ENCODE measurements at places on chromosomes 2 and 18.

- no peak for DNase-seq
Measured at GRCh38 chr2:148670773-148671172, 26.2 kb downstream of the EPC2 start.

DNA sequence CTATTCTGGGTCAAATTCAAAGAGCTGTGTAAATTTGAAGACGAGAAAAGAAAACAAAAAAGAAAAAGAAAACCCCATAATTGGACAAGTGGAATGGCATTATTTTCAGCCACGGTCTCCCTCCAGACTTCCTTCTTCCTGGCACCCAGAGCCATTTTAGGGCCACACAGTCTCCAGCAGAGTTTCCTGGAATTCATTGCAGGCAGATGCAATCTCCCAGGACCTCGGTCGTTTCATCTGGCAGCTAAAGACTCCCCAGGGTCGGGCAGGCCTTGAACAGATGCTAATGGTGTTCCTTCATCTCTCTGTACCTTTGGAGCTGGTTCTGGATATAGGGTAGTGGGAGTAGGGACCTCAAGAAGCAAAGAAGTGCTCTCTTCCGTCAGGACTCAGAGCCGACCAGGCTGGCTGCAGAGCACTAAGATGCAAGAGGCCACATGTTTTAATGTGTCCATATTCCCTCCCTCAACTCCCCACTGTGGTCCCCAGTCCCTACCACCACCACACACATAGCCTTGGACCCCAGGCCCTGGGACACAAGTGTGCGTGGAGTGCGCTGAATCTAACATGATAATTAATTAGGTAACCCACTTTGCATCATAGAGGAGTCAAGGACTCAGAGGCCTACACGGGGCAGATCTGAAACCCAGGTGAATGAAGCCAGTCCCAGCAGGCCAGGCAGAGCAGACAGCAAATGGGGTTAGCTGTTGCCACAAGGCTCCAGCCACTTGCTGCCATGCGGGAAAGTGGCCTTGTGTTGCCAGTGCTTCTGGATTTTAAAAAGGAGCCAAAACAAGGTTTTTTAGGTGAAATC, 109.3 kb upstream of the ATL2 start:
- DNase-seq, result no peak

DNA sequence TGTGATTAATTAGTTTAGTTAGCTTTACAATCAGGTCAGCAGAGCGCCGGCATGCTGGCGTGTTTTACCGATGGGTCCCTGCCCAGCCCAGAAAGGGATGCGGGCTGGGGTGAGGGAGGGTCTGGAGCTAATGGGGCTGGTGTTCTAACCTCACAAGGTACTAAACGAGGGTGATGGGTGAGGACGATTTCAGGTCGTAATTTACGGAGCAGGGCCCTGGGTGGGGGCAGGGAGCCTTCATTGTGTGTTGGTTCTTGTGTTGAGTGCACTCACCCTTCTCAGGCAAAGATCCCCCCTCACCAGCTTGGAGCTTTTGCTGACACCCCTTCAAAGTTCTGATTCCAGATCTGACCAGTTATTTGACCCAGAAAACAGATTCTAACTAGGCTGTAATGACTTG, 39.5 kb downstream of the PTGR3 start:
- no peak for DNase-seq

DNA sequence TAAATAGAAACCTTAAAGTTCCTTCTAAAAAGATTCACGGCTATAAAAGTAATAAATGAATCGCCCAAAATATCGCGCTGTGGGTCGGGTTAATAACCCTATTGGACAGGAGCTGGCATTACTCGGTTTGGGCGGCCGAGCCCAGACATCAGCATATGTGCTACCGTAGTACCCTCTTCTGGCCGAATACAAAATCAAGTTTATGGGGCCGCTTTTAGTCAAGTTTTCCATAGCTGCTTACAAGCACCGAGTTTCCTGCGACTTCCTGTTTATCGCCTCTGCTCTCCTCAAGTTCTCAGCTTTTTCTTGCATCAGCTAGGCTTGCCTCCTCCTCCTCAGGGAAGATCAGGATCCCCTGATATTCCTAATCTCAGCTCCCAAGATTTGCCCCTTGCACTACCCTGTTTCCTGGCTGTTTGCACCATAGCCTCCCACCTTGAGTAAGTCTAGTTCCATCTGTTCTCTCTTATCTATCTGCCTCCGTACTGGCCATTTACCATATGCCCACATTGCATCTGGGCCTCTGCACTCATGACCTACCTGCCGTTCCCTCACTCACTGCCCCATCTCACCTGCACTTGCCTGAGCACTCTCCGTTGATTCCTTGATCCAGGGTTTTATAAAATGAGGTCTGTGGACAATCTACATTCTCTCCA, 56.1 kb downstream of the SLC35F5 start:
- DNase-seq, result no peak

GRCh38 chr2:100247256-100248043, 74.9 kb downstream of the LONRF2 start:
- no peak for DNase-seq

- DNase-seq, result no peak
Measured at GRCh38 chr2:30179536-30179935, 32.7 kb downstream of the YPEL5 start.

DNA sequence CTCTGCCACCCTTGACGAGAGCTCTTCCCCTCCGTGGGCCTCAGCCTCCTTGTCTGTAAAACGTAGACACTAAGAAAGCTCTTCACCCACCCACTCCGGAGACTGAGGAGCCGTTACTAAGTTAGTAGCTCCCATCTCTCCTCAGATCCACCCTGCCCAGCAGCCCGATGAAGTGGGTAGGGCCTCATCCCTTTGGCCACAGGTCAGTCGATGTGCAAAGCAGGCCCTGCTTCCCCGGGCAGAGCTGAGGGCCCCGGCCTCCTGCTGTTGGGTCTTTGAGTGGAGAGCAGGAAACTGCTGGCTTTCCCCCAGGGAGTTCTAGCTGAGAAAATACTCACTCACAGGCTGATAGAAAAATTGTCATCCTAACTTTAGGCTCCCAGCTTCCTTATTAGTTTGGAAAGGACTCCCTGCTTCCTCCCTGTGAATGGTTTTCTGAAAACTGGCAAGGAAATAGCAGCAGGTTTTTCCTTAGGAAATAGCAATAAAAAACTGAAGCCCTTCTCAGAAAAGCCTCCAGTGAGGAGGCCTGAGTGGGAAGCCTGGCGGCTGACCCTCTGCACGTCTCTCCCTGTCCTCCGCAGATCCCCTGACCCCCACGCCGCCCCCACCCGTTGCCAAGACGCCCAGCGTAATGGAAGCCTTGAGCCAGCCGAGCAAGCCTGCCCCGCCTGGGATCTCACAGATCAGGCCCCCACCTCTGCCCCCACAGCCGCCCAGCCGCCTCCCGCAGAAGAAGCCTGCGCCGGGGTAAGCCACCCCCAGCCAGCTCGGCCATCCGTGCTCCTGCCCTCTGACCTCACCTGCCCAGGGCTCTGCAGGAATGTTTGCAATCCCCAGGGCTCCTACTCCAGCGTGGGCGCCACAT, 30.2 kb downstream of the ITGB1BP1 start:
- no peak for DNase-seq

DNA sequence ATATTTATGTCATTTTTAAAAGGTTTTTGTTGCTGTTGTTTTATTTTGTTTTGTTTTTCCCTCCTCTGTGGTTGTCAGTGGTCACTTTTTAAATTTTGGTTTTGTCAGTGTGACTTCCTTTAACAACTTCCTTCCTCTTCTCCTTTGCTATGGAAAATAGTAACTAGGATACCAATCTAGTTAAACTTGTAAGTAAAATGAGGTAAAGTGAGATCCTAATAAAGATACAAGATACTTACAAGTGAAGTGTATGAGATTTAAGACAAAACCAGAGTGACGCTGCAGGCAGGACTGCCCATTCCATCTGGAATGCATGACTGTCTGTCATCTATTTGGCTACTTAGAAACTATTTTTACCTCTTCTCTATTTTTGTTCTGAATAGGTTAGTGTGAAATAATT, 30.6 kb upstream of the CREB1 start:
- DNase-seq, result no peak

DNA sequence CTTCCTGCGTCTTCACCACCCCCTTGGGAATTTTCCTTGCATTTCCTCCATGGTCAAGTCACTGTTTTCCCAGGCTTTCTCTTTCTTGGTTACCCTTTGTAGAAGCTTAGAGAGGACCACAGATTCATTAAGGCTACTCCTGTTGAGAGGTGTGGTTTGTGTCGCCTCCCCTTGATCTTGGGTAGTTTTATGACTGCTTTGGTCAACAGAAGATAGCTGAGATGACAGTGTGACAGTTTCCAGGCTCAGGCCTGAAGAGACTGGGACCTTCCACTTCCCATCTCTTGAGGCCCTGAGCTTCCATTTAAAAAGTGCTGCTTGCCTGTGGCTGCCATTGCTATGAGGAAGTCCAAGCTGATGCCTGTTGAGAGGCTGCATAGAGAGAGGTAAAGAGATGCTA, 5.4 kb downstream of the ACOXL start:
- no peak for DNase-seq

- no peak for DNase-seq
Measured at GRCh38 chr2:202014759-202015211, 18.9 kb upstream of the FZD7 start.

GRCh38 chr2:208320686-208321085, 54.6 kb downstream of the PIKFYVE start:
- peak; percentile 71 for DNase-seq

Data from testis (tissue), 5 donors.